T follicular helper cell (primary cell): ENCODE measurements at places on chromosomes 2 and 18.

DNA sequence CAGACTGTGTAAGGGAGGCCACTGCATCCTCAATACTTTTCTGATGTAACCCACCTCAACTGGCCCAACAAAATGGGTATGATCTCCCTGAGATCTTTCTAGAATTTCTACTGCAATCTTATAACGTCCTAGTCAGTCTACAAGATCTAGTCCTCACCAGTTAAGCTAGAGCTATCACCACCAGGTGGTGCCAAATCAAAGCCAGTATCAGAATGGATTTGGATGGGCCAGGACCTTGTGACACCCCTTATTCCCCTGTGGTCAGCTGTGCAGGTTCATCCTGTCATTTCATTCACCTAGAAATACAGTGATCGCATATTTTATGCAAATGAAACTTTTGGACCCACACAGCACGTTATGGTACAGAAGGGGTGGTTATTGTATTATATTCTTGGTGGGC is 90.3 kb downstream of the OLA1 start:
- no peak for DNase-seq

DNA sequence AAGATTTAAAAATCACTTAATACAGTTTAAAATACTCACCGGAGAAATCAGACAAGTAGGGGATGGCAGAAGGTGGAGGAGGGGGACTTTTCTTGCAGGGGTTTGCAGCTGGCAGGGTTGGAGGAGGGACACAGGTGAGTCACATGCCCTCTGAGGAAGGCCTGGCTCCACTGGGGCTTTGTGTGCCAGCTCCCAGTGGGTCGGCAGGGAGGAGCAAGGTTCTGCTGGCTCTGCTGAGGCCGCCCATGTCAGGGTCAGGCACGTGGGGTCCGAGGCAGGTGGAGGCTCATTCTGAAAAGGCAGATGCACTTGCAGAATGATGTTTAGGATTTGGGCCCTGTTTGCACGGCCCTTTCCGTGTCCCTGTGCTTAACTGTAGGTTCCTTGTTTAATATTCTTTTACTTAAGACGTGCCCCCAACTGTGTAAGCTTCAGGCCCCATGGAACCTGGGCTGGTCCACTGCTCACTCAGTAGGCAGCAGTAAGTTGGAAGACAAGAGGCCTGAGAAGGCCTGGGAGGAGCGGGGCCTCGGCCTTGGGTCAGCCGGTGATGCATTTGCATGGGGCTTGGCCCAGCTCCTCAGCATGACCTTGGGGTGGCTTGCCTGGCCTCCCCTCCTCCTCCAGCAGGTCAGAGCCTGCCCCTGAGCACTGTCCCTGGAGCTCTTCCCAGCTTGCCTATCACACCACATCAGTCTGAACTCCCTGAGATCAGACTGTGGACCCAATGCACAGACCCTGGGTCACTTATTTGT is 141.0 kb downstream of the GLI2 start:
- DNase-seq = no peak

- no peak for DNase-seq
These were observed 671.6 kb upstream of the ACVR2A start for GRCh38 chr2:147173189-147173581.

DNA sequence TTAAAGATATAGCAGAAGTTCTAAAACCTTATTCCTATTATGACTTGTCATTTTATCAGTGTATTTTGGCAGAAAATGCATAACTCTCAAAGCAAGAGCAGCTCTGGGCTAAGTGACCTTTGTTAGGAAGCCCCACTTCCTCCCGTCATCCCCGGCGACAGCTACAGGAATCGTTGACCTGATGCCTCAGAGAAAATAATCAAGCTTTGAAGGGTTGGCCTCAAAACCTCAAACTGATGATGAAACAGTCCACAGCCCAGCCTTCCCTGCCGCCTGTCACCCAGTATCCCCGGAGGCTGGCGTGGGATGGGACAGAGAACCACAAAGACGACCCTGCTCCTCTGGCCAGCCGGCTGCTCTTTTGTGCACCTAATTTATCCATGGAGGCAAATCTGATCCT is 65.3 kb downstream of the KCNF1 start:
- no peak for DNase-seq

GRCh38 chr18:31721601-31722000 is 37.2 kb upstream of the B4GALT6 start:
- DNase-seq = no peak

- no peak for DNase-seq
These were observed 422.7 kb downstream of the FBXO15 start for GRCh38 chr18:73724958-73725357.

GRCh38 chr2:66324909-66325528 is 109.9 kb upstream of the MEIS1 start:
- DNase-seq = no peak
